ENCODE measurements at places on chromosomes 11 and 22.

DNA sequence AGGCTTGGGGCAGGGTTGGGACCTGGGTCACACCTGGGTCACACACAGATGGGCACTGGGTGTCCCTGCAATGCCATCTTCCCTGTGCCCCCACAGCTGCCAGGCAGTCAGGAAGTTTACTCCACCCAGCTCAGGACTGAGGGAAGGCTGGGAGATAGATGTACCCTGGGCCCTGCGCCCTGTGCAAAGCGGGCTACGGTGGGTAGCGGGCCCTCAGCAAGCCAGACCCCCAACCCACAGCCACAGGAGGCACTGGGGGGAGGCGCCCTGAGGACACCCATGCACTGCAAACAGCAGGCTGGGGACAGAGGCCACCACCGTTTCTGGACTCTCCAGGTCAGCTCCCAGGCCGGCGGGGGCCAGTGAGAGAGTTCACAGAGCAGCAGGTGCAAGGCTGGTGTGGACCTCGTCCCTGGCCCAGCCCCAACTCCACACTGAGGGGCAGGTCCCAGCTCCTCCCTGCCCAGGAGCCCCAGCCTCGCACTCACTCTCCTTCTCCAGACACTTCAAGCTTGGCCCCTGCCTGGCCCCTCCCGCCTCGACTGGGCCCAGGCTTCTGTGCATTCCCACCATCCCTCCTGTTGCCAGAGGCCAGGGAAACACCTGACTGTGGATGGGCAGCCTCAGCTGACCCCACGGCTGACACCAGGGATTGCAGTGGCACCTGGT, 4.9 kb downstream of the DUSP8 start:
- no peak for DNase-seq

- DNase-seq: no peak
Observed at GRCh38 chr11:79265756-79266322, 175.0 kb downstream of the TENM4 start.

- DNase-seq: no peak
Observed at GRCh38 chr11:30717009-30717408, 130.9 kb upstream of the MPPED2 start.

DNA sequence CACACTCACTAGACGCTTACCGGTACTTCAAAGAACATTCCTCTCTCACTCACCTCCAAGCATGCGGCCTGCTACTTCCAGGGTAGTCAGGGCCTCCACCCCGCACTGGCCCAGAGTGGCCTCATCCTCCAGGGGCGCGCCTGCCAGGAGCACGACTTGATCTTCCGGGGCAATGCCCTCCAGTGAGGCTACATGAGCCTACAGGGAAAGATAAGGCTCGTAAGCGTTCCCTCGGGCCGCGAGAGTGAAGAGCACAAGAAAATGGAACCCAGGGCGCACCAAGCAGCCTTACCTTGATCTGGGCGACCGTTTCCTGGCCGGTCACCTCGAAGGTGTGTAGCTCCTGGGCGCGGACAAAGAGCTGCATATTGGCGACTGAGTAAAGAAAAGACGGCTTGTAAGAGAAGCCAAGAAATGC, 478 bp downstream of the FAU start:
- DNase-seq: no peak

DNA sequence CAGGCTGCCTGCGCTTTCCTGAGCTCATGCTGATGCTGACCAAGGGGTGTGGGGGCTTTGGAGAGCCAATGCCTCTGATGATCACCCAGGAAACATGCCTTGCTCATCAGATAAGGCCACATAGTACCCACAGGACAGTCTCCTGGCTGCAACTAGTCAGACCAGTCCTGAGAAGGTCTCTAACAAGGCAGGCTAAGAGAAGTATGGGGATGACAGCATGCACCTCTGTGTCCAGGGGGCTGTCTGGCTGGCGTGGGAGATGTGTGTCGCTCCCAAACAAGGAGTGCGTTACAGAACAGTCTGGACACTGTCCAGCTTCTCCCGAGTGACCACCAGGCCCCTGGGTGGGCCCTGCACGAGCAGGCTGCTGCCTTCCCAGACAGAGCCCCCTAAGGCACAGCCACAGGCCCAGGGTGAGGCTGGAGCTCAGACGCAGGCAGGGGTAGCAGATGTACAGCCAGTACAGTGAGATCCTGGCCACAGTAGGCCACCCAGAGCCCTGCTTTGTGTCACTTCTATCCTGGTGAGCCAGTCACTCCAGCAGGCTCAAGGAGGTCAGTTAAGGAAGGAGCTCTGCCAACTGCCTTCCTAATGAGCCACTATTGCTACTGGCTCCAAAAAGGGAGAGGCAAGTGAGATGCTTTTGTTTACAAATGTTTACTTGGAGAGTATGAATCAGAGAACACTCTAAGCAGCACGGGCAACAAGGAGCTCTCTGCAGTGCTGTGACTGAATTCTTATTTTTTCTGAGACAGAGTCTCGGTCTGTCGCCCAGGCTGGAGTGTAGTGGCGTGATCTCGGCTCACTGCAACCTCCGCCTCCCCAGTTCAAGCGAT, 66.0 kb upstream of the CLTCL1 start:
- DNase-seq: no peak

DNA sequence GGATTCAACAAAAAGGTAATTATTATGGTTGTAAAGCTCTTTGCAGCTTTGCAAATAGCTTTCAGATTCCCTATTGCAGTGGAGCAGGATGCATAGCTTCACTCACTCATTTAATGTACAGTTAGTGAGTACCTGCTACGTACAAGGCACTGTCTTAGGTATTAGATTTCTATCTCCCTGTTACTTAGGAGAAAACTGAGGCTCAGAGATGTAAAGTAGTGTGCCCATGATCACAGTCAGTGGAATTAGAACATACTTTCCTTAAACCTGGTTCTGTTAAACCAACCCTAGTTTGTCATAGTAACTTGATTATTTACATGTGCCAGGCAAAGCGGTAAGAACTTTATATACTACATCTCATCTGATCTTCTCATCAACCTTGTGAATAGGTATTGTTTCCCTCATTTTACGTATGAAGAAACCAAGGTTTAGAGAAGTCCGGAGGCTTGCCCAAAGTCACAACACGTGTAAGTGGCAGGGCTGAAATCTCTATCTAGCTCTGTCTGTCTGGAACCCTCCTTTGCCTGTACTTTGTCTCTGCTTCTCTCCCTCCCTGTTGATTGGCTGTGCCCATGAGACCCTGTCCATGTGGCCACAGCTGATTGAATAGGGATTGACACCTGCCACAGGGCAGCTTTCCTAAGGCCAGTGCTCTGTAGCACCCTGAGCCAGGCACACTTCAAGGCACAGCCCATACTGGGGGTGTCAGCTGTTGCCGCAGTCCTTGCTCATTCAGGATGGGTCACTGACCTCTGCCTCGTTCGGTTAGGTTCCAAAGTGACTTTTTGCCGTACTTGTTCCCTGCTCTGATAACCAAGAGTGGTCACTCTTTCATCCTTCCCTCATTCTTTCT, 63.8 kb upstream of the PRSS23 start:
- DNase-seq: no peak

- DNase-seq: no peak
Observed at GRCh38 chr22:43878831-43879550, 12.8 kb downstream of the PNPLA5 start.

DNA sequence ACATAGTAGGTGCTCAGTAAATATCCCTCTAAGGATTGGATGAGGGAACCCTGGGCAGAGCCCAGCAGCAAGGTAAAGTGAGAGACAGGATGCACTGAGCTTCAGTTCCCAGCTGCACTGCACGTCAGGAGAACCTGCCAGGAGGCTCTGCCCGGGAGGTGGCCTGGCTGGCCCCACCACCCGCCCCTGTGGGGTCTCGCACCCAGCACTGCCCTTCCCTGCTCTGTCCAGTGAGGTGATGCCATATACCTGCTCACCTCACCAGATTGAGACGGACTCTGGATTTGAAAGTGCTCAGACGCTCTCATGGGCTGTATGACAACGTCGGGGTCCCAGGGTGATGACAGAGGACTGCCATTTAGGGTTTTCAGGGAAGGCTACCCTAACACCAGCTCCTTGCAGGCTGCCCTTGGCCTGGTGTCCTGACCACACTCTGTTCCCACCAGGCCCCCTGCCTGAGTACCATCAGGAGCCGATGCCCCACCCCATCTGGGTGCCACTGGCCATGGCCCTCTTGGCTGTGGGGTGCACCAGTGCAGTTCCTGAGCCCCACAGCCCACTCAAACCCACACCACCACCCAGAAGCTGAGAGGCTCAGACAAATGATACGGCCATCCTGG, 61.7 kb upstream of the FGF3 start:
- no peak for DNase-seq

- no peak for DNase-seq
Observed at GRCh38 chr22:26276529-26277160, 107.4 kb downstream of the SEZ6L start.

DNA sequence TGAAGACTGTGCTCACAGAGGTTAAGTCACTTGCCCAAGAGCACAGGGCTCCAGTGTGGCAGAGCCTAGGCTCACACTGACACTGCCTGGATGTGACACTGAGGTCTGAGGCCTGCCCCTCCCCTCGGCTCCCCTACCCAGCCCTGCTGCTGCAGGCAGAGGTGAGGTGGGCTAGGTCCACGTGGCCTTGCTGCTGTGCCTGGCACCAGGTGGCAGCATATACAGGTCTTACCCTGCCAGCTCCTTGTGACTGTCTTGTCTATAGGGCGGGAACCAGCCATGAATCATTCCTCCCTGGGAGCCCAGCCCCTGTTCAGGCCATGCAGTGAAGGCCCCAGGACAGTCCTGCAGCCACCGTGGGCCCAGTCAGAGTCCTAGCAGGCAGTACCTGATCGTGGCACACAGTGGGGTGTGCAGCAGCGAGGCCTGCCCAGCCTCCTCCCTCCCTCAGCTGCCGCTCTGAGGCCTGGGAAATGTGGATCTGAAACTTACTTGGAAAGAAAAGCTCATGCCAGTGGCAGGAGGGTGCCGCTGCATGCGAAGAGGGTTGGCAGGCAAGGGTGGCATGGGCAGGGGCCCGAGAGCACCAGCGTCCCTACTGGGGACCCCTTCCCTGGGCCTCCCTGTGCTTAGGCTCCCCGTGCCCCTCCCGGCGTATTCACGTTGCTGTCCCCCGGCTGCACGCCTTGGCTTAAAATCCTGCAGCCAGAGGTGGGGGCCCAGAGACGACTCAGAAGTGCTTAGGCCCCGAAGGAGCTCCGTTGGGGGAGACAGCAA, 1.2 kb upstream of the CERK start:
- DNase-seq: no peak

GRCh38 chr11:86699040-86699791, 26.8 kb upstream of the ME3 start:
- no peak for DNase-seq

All from stimulated activated CD4-positive, alpha-beta T cell treated with anti-CD3 and anti-CD28 coated beads, TNF-alpha, amount 100 ng/mL, for 4 hours (primary cell).